ENCODE measurements at places on chromosomes 6 and 20.
A peak's percentile ranks its signal among the peaks of the same experiment; 100 is the strongest.

DNA sequence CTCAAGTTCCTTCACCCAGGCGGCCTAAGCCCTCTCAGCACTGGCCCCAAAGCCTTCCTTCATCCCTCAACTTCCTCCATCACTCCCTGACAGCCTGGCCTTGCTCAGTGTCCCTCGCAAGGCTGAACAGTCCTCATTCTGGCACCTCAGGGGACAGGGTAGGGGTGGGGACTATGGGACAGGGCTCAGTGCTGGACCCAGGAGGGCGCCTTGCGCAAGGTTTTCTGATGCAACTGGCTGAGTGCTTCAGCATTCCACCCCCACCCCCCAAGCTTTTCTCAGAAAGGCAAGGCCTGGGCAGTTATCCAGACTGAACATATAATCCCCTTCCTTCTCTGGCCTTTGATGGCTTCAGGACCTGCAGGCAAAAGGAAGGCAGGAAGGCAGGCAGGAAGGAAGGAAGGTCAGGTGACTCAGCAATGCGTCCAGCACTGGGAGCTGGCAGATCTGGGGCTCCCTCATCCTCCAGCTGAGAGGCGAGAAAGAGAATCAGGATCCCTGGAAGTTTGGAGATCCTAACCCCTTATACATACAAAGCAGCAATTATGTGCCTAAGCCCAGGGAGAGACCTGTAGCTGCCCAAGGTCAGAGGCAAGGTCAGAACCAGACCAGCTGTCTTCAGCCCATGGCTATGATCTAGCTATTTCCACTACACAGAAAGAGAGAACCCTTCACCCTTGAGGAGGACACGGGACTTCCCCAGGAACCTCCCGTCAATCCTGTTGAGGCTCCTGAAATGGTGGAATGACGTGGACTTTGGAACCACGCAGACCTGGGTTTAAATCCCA lies 8.6 kb upstream of the TRIB3 start:
- DNase-seq, result peak; percentile 62

GRCh38 chr20:10854976-10855375 lies 181.2 kb upstream of the JAG1 start:
- no peak for DNase-seq

DNA sequence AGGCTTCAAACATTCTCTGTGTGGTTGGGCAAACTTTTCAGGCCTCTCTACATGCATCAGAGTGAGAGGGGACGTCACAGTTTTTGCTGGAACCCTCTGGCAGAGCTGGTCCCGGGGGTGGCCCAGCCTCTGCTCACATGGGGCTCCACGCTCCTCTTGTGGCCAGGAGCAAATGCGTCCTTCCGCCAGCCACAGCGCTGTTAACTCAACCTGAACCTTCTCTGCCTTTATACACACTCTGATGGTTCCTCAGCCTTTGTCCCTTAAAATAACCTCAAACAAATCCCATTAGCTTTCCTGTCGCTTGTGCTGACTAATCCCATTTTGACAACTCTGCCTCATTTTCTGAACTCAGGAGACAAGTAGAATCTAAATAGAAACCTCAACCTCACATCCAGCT lies 39.4 kb upstream of the TGM6 start:
- no peak for DNase-seq

GRCh38 chr6:19303383-19303782 lies 533.8 kb upstream of the ID4 start:
- no peak for DNase-seq

- DNase-seq, result no peak
Observed at GRCh38 chr6:139868576-139868975, 494.1 kb upstream of the CITED2 start.

DNA sequence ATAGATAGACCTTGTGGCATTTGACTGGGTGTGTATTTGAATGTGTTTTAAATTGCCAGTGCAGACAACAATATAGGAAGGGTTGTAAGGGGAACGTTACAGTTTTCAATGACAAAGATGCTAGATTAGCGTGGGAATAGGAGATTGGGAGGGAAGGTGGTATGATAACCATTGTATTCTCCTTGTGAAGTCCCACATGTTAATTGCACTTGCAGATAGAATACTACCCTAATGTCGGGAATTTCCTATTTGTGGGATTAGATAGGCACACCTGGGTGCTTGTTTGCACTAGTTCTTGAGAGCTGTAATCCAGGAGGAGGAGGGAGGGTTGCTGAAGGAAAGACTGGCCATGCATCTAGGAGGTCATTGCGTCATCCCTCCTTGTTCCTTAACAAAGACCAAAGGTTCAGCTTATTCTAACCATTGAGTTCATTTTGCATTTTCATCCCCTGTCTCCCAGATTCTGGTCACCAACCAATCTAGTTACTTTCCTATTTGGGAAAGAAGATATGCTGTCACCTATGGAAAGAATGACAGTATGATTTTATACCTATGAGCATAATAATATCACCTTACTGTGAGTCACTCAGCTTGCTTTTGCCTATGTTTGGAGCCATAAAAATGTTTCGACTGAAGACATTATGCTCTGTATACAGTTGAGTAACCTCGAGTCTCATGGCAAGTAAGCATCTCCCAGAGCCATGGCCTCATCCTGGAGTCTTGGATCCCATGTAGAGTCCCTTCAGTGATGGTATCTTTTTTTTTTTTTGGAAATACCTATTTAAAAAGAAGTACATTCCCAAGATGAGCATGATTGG lies 201.5 kb downstream of the DTNBP1 start:
- DNase-seq, result no peak

DNA sequence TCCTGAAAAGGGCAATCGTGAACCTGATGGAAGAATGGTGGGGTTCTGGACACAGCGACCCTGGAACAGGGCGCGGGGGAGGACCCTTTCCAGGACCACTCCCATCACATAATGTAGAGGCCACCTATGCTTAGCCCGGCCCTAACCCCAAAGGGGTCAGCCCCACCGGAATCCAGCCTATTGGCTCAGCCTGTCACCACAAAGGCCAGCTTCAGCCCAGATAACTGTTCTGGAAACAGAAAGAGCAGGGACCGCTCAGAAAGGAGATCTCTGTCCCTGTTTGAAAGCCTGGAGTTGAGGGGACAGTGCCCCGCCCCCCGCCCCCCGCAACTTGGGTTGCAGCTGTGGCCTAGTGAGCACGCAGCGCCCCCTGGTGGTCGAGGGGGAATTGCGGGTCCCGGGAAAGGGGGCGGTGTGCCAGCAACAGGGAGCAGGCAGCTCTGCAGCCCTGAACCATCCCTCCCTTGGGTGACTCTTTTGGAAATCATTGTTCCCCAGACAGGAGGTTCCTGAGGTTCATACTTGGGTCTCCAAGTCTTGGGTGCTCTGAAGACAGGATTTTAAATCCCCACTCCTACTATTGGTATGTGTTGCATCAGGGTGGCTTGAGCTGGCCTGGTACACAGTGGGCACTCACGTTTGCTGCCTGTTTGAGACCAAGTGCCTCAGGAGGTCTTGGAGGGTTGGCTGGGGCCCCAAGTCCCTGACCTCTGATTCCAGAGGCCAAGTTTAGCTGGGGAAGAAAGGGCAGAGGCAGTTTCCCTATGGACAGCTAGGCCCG lies 1.5 kb downstream of the SIGLEC1 start:
- DNase-seq, result peak; percentile 82

DNA sequence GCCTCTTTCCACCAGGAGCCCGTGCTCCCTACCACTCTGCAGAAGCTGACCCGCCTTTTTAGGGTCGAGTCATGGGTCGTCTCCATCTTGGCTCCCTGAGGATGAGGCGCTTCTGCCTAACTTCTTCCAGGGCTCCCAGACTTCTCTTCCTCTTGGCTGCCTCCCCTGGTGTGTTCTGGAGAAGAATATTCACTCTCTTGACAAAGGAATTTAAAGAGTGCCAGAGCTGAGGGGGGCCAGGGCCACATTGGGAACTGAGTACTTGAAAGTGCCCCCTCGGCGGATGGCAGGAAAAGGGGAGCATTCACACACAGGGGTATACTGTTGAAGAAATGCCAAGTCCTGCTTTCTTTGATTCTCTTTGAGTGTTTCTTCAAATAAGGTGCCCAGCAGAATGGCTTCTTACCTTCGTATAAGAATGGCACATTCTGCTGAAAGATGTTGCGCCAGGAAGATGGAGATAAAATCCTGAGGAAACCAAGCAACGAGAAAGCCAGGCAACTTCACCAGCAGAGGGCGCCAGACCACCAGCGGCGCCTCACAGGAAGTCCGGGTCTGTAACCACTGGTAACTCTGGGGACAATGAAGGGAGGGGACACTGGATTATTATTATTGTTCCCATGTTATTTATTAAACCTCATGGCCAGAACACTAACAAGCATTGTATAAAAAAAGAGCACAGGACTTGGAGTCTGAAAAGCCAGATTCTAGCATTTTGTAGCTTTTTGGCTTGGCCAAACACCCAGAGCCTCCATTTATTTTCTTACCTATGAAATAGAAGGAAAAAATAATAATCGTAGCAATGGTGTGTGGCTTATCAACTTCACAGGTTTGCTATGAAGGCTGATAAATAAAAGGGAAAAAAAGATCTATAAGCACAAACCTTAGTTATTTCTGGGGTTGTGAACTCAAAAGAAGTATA lies 176.7 kb downstream of the HACE1 start:
- no peak for DNase-seq

DNA sequence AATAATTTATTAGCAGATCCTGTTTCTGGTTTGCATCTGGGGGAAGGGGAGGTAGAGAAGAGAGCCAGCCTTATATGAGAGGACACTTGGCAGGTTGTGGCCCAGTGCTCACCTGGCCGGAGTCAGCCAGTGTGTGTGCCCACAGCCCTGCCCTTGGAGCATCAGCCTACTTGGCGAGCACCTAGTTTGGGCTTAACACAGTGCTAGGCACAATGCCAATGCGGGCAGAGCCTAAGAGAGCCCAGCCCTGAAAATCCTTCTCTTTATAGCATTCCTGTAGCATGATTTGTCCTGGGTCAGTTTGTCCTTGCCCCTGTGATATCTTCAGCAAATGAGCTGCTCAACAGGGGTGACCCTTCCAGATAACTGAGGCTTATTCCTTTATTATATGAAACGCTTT lies 73.0 kb downstream of the SLX4IP start:
- no peak for DNase-seq

GRCh38 chr6:136921381-136921935 lies 643 bp upstream of the SLC35D3 start:
- DNase-seq, result peak; percentile 53

DNA sequence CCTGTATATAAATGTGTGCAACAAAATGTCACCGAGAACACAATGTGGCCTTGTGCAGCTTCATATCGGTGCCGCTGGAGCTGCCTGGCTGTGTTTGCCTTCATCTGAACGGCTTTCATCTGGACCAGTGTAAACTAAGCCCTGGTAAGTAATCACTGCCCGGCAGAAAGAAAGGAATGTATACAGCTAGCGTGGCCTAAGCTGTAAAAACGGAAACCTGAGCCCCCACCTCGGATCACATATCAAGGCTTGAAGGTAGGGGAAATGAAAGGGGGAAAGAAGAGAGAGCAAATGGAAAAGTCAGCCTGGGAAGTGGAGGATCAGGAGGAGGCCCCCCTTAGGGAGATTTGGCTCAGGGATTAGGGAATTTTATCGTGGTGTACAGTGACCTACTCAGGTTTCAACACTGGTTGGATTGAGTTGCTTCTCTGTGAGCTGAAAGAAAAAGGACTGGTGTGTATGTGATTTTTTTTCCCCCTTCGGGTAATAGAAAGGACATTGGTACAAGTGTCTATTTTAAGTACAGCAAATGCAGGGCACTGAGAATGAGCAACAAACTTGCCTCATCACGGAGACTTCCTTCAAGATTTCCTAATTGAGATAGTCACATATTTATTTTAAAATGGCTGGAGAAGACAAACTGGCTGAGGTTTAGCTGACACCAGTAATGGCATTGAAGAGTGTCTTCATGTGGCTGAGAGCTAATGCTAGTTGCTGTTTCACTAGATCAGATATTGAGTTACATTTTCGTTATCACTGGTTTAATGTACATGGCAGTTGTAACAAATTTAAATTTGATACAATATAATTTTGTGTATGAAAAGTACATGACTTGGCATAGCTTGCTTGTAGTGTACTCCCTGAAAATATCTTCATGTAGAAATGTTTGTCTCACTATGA lies 3.5 kb downstream of the SOBP start:
- DNase-seq, result no peak

DNA sequence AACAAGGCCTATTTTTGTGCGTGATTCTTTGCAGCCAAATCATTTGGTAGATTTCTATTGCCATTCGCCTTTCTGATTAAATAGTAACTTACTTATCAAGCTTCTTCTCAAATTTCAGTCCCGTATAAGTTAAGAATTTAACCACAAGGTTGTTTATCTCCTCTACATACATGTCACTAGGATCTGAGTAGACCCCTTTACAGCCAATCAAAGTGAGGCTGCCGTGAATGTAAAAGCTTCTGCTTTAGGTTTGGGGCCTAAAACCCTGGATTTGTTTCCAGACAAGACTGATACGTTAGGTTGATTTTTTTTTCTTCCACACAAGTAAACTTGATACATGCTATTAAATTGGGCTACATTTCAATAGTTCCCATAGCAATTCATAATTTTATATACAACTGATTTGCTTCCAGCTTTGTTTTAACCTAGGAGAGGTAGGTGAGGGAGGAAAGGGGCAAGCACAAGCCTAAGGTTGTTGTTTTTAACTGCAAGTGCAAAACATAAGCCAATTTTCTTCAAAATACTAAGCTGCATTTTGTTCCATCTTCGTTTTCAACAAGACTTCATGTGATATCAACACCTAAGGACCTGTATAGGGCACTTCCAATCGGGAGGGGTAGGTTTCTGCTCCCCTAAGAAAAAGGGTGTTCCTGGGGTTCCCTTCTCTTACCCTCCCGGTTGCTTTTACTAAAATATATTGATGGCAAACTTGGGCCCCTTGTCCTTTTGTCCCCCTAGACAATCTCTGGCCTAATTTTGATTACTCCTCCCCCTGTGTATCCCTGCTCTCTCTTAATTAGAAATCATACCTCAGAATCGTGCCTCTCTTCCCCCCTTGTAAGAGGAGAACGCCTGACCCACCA lies 1.7 kb downstream of the RANBP9 start:
- no peak for DNase-seq

DNA sequence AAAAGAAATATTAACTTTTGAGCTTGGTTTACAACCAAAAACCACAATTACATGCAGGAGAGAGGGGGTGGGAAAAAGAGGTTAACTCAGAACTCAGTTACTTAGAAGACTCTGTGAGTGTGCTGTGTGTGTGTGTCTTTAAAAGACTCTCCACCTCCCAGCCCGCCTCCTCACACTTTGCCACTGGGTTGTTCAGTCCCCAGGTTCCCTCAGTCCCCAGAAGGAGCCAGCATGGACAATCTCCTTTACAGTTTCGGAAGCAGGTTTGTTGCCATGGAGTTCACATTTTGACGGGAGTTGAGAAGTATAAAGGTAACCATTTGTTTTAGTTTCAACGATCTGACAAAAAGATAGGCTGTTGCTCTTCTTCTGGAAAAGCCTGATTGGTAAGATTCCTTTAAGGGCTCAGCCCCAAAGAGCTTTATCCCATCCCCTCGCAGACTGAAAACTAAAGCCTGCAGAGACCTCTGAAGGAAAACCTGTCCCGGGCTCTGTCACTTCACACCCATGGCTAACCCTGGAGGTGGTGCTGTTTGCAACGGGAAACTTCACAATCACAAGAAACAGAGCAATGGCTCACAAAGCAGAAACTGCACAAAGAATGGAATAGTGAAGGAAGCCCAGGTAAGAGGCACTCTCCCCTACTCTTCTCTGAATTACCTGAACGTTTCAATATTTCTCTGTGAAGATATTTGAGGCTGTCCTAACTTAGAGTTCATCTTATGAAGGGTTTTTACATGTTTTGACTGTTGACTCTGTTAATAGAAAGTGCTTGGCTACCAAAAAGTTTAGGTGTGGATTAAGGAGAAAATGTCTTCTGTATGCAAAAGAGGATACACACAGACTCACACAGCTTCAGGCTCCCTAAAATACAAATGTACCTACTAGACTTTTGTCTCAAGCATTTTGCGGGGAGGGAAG lies at the start of gene SPTLC3:
TSS of gene SPTLC3 (plus strand) at position 212 of the 921 bp plus-strand sequence. CDS start at position 508, 296 bp downstream.
- DNase-seq, result peak; percentile 75
